ENCODE measurements at places on chromosomes 11 and 22.

GRCh38 chr11:32396331-32396730 is 39.0 kb downstream of the WT1 start:
- H3K36me3 ChIP-seq = no peaks in the 10 kb centered on the region
- no peak overlapping the region for H3K4me3 ChIP-seq
- no peak for DNase-seq
- H3K27me3 ChIP-seq = no peaks in the 10 kb centered on the region
- H3K4me1 ChIP-seq = peaks cover 25% of the 10 kb centered on the region

DNA sequence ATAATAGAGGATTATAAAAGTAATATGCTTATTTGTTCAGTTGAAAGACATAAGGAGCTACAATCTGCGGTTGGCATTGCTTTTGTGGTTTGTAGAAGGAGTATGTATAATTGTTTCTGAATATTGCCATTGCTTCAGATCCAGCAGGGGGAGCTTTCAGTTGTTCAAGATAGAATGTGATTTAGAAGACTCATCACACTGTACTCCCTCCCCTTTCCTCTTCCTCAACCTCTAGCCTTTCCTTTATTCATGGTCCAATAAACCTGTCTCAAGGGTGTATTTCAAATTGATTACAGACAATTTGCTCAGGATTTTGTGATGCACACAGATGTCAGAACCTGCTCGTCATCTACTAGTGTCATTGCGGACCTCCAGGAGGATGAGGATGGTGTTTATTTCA is 9.8 kb downstream of the PRMT3 start:
- H3K4me3 ChIP-seq = no peak overlapping the region
- no peak overlapping the region for H3K27ac ChIP-seq
- H3K4me1 ChIP-seq = no peaks in the 10 kb centered on the region
- no peak for DNase-seq

GRCh38 chr22:39068033-39068785 is 8.9 kb upstream of the APOBEC3G start:
- H3K36me3 ChIP-seq = no peaks in the 10 kb centered on the region
- DNase-seq = no peak
- H3K27me3 ChIP-seq = no peaks in the 10 kb centered on the region
- H3K4me3 ChIP-seq = no peak overlapping the region

DNA sequence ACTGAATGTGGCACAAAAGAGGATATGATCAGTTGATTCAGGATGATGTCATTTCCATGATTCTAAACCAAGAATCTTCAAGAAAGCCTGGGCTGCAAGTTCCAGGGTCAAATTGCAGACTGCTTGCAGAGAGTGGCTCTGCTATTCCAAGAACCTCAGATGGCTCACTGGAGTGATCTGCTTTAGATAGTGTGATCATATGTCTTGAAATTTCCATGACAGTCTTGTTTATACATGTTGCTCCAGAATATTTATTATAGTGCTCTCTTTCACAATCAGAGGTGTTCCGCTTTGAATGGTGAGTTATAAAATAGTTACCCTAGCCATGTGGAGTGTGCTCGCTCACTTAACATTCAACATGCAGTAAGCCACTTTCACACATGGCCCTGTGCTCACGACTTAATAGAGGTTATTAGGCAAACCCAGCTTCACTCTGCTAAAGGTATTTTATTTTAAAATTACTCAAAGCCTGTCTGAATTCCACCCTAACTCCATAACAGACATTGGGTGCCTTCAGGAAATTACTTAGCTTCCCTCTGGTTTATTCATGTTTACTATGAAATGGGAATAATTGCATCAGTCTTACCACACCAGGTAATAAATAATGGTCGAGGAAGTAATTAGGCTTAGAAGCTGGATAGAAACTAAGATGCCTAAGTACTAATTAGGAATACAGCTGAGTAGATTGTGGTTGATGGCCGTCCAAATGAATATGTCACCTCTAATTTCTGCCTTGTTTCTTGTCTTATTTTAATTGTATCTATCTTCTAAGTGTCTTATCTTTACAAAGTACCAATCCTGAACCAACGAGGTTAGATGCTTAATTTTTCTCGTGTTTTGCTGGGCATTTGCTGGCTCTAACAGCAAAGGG is 187.9 kb downstream of the ETS1 start:
- H3K27ac ChIP-seq = no peak overlapping the region
- H3K36me3 ChIP-seq = no peaks in the 10 kb centered on the region
- H3K4me1 ChIP-seq = no peaks in the 10 kb centered on the region
- H3K4me3 ChIP-seq = no peak overlapping the region

GRCh38 chr22:33757802-33758483 is 162.3 kb downstream of the LARGE1 start:
- H3K36me3 ChIP-seq = no peaks in the 10 kb centered on the region
- no peaks in the 10 kb centered on the region for H3K4me1 ChIP-seq
- no peak overlapping the region for H3K4me3 ChIP-seq
- H3K27ac ChIP-seq = no peak overlapping the region
- DNase-seq = no peak
